ENCODE measurements at places on chromosomes 11 and 22.

GRCh38 chr11:128757235-128757711 lies 63.4 kb downstream of the FLI1 start:
- DNase-seq, result no peak

- DNase-seq, result no peak
Measured at GRCh38 chr22:30824096-30824495, 129.4 kb downstream of the OSBP2 start.

DNA sequence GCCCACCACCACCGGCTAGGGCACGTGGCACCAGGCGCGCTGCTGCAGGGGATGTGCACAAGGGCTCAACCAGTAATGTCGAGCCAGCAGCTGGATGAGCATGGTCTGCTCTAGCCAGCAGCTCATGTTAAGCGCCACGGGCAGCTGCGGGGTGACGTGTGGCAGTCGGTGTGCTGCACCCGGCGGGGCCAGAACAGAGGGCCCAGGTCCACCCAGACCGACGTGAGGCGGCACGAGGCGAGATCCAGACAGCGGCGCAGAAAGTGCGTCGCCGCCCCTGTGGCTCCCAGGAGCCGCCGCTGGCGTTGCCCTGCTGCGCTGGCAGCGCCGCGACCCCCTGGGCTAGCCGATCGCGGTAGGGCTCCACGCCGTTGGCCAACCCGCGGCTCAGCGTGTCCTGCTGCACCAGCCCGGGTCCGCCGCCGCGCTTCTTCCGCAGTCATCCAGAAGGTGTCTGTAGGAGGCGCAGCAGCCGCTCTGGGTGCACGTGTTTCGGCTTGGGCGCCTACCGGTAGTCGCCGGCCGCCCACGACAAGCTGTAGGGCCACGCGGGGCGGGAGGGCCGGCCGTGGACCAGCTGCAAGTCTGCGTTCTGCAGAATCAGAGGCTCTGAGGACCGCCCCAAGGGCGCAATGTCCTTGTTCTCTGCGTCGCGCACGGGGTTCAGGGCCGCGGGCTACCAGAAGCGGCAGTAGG lies 4.6 kb upstream of the GALR3 start:
- no peak for DNase-seq

DNA sequence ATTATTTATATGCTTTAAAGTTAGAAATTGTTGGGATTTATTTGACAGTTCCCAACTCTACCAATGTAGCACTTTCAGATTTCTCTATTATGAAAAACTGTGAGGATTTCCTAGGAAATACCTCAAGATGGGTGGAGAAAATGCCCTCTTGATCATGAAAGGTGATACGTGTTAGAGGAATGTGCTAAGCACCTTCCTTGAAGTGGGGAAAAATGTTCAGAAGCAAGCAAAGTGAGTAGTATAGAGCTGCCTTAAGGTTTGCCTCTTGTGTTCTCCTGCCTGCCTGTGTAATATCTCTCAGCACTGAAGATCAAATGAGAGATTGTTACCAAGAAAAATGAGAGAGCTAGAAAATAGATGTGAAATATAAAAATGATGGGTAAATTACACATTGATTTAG lies 58.2 kb downstream of the YAP1 start:
- no peak for DNase-seq

DNA sequence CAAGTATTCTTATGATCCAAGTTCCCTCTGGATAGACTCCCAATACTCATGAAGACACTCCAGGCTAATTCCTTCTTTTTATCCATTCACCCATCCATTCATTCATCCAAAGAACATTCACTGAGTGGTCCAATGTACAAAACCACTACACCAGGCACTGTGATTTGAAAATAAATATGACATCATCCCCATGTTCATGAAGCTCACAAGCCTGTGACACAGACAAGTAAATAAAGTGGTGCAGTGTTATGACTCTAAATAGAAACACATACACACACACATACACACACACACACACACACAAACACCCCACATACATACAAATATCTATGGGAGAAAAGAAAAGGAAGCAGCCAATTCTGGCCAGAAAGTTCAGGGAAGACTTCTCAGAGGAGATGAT lies 35.5 kb downstream of the MTMR2 start:
- no peak for DNase-seq

- no peak for DNase-seq
Measured at GRCh38 chr22:21628386-21629254, 1.2 kb downstream of the YDJC start.

DNA sequence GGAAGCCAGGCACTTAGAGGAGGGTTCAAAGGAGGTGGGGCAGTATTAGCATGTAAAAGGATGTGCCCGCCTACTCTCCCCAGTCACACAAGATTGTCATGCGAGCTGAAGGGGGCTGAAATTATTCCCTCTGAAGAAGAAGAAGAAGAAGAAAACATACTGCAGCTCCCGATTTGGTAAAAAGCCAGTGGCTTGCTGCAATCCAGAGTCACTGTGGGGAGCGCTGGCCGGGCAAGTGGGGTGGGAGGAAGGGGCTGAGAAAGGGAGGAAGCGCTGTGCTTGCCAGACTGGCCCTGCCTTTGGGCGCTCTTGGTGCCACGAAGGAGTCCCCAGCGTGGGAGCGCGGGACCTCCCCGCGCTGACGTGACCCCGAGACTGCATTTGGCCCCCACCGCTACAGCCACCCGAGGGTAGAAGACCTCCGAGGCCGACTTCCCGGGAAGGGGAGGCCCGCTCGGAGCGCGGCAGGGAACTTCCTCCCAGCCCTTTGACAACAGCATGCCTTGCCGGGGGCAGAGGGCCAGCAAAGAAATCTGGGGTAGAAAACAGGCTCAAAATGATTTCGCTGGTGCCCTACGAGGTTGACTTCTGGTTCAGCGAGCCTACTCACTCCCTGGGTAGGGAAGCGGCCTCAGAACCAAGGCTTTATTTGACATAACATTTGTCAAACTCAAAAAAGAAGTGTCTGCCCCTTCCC lies 906.3 kb downstream of the DLG2 start:
- no peak for DNase-seq

DNA sequence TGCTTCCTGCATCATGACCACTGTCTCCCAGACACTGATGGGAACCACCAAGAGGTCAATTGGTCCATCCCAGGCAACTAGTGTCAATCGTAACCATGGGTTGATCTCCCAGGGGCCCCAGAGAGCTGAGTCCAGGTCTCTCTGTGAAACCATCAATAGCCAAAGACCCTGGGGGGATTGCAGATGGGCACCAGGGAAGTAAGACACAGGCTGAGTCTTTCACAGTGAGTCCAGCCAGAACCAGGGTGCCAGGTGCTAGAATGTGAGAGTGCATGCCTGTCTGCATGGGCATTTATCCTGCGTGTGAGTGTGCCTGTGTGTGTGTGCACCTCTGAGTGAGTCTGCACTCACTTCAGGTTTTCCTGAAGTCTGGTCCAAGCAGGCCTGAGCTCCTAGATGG lies 45.3 kb upstream of the TTC12 start:
- DNase-seq, result no peak

DNA sequence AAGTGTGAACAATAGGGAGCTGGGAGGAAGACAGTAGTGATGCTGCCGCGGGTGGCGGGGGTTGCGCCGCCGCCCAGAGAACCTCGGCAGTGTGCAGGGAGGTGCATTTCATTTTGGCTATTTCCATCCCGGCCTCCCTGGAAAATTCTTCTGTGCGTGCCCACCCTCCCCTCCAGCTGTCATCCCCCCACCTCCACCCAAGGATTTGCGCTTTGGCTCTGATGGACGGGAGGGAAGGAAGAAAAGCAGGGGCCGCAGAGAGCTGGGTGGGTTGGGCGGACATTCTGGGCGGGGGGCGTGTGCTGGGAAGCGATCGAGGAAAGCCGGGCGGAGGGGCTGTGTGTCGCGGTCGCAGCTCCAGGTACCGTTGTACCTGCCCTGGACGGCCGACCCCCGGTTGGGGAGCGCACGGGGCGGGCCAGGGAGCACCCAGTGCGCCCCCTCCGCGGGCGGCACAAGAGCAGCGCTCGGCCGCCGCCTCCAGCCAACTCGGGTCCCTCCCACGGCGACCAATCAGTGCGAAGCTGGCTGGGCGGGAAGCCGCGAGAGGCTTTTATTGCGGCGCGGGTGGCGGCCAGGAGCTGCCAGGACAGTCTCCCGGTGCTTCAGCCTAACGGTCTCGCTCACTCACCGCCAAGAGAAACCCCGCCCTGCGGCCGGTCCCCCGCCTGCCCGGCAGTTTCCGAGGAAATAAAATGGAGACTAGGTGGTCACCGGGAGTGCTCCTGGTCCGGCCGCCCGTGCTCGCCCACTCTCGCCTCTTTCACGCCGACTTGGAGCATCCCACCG lies 1.6 kb downstream of the NCAM1 start:
- DNase-seq, result no peak

DNA sequence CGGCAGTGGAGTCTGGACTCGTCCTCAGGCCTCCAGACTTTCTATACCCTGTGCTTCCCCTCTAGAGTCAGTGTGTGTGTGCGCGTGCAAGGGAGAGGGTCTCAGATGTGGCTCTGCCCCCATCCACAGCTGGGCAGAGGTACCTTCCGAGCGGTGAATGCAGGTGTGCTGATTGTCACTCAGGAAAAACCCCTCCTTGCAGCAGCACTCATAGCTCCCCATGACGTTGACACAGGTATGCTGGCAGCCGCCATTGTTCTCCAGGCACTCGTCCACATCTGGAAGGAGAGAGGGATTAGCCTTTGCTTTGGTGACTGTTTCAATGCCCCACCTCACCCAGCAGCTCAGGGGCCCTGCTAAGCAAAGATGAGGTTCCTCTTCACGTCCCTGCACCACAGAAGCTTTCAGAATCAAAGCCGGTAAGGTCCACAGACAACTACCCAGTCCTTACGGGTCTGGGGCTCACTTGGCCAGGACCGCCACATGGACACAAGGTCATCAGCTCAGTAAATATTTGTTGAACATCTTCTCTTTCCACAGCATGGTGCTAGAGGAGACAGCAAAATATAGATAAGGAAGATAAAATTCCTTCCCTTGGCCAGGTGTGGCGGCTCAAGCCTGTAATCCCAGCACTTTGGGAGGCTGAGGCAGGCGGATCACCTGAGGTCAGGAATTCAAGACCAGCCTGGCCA lies 16.9 kb downstream of the SCUBE2 start:
- no peak for DNase-seq

- no peak for DNase-seq
Measured at GRCh38 chr11:46119352-46120216, 1.7 kb downstream of the PHF21A start.

- DNase-seq, result no peak
Measured at GRCh38 chr22:31287818-31288495, 4.3 kb downstream of the PIK3IP1 start.

GRCh38 chr11:78432058-78432515 lies 14.5 kb upstream of the GAB2 start:
- no peak for DNase-seq

DNA sequence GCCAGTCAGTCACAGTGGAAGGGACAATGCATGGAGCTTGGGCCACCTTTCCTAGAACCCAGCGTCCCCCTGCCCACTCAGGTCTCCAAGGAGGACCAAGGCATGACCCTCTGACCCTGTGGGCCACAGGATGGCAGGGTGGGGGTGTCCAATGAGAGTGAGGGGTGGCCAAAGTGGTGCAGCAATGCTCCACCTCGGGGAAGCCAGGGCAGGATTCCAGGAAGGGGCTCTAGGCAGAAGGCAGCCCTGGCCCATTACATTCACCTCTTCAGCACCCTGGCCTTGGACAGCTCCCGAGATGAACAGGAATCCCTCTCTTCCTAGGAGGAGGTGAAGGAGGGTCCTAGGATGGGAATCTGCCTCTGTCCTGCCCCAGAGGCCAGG lies 597.5 kb downstream of the BRD1 start:
- no peak for DNase-seq

DNA sequence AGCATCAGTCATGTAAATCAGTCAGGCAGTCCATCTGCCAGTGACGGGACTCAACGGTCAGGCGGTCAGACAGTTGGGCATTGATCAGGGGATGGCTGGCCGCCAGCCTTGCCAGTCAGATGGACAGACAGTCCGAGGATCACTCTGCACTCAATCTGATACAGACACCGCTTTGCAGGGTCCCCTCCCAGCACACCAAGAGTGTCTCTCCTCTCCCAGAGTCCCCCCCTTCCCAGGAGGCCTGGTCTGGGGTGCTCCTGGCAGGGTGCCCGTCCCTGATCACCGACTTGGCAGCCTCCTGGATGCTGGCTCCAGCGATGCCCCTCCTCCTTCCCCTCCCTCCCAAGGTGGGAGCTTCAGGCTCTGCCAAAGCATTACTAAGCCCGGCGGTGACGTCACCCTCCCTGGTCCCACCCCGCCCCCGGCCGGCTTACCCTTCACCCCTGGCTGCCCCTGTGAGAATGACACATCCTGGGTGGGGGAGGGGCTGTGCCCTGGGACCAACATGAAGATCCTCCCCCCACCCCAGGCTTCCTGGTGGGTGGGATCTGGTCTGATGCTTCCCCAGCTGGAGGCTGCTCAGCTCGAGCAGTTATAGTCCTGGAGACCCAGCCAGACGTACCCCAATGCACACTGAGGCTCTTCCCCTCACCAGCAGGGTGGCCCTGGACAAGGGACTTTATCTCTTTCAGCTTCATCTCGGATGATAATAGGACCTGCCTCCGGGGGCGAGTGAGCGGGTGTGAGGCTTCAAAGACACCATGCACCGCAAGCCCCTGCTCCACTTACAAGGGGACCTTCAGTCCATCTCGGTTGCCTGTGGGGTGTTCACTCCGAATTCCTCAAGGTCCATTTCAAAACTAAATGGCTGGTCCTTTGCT lies 69.2 kb downstream of the CD82 start:
- DNase-seq, result no peak

- DNase-seq, result no peak
Measured at GRCh38 chr11:132913295-132913694, 619.0 kb downstream of the OPCML start.

DNA sequence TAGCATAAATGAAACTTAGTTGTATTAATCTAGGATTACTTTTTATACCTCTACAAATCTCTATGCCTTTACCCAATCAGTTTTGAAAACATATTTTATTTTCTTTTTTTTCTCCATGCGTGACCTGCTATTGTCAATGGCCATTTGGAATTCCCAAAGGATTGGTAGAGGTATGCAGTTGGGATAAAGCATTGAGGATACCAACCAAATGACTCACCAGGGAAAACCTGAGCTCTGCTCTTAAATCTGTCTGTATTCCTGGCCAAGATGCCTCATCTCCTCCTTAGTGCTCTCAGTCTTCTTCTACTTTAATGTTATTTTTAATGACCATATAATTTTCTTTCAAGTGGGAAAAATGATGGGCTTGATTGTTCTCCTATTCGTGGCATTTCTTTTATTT lies 61.9 kb downstream of the EHF start:
- no peak for DNase-seq

- DNase-seq, result no peak
Measured at GRCh38 chr22:42270510-42271190, at the start of gene TCF20. TCF20 (minus strand) TSS chr22:42270653; CDS start chr22:42215305, 55,348 bp downstream.

- no peak for DNase-seq
Measured at GRCh38 chr22:28398981-28399380, 280.7 kb downstream of the TTC28 start.

DNA sequence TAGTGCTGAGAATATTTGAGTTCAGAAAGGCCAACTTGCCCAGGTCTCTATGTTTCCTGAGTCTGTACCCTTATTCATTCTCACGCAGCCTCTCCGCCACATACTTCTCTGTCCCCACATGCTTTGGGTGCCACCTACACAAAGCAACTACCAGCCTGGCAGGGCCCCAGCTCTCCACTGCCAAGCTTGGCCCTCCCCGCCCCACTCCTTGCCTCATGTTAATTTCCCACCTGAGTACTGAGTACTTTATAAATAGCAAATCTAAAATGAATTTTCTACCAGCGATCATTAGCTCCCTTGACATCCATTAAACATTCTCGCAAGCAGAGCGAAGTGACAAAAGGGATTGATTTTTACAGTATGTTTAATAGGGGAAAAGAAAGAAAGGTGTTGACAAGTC lies 20.8 kb downstream of the NTM start:
- DNase-seq, result no peak

All from LNCaP clone FGC (cell line).